ENCODE measurements at places on chromosomes 12 and 14.
A peak's percentile ranks its signal among the peaks of the same experiment; 100 is the strongest.

DNA sequence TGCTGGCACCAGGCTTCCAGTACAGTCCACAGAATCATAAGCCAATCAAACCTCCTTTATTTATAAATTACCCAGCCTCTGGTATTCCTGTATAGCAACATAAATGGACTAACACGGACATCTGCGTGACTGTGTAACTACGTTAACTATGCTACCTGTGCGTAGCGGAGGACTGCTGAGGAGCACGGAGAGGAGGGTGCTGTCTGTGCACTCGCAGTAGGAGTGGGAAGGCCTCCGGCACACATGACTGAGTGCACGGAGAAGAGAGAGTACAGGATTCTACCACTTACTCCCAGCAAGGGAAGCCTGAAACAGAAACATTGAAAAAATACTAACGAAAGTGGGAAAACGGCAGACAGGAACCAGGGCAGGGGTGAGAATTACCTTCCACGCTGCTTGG, 22.9 kb downstream of the RAD52 start:
- DNase-seq: no peak

DNA sequence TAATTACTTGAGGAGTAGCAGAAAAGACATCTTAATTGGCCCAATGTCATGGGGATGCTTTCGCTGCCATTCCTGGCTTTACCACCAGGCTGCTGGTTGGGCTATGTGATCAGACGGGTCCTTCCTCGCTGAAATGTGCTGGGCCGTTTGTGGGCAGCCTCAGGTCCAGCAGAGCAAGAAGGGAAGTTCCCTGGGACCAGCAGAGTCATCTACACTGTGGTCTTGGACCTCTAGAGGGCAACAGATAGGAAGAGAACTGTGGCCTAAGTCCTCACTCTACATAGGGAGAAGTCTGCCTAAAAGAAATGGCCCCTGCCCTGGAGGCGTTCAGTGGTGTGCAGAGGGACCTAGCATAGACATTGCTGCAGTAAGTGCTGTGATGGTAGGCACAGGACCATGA, 10.9 kb downstream of the EVL start:
- peak; percentile 23 for DNase-seq

DNA sequence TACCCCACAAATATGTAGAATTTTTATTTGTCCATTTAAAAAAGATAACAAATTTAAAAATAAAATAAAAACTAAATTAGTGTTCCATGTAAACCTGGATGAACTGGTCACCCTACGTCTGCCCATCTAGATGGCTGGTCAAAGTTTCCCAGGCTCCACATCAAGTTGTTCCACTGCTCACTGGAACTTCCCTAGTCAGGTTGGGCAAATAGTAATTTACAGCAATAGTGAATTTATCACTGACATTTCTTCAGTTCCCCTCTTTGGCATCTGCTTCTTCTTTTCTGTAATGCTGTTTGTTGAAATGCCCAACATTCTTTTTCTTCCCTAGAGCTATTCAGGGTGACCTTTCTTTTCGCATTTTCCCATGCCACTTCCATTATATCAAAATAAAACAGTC, 272.7 kb upstream of the BTG1 start:
- no peak for DNase-seq

GRCh38 chr14:28577187-28577586, 189.4 kb upstream of the FOXG1 start:
- DNase-seq: no peak

DNA sequence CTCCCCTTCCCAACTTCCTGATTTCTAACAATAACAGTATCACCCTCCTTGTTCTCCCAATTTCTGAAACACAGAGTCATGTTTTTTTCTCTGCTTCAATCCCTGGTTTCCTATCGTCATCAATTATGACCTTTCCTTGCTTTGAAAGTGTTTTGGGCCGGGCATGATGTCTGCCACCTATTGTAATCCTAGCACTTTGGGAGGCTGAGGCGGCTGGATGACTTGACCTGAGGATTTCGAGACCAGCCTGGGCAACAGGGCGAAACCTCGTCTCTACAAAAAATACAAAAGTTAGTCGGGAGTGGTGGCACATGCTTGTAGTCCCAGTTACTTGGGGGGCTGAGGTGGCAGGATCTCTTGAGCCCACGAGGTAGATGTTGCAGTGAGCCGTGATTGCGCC, 12.6 kb upstream of the GPR162 start:
- DNase-seq: no peak

GRCh38 chr12:115632308-115632707, 645.2 kb downstream of the MED13L start:
- no peak for DNase-seq

- DNase-seq: no peak
Observed at GRCh38 chr14:90555126-90556011, 158.5 kb downstream of the CALM1 start.

DNA sequence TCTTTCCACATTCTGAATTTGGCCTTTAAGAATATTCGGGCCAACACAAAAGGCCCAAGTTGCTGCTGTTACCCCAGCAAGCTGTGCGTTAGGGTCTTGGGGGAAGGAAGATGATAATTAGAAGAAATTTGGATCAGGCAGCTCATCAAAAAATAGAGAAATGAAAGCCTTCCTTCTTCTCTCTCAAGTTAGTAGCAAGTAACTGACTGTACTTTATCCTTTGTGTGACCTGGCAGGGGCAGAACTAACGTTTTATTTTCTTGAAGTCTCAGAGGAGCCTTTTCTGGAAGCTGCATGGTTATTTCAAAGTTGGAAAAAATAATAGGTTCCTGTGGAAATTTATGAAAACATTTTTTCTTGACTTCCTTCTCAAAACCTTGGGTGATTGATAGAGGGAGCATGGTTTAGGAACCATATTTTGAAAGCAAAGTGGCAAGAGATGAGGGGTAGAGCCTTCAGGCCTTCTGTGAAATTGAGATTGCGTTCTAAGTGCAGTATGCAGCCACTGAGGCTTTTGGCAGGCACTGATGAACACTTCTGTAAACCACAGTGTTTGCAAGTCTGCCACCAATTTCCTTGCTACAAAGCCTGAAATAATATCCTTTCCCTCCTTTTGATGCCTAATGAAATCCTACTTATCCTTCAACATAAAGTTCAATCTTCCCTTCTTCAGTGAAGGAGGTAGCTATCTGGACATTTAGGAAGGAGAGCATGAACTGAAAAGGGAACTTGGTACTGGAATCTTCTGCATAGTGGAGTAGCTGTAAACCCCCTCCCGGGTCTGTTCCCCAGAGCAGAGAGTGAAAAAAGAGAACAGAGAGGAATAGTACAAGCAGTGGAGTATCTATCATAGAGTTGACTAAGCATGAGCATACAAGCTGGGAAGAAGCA, 123.2 kb downstream of the FGD4 start:
- DNase-seq: no peak

DNA sequence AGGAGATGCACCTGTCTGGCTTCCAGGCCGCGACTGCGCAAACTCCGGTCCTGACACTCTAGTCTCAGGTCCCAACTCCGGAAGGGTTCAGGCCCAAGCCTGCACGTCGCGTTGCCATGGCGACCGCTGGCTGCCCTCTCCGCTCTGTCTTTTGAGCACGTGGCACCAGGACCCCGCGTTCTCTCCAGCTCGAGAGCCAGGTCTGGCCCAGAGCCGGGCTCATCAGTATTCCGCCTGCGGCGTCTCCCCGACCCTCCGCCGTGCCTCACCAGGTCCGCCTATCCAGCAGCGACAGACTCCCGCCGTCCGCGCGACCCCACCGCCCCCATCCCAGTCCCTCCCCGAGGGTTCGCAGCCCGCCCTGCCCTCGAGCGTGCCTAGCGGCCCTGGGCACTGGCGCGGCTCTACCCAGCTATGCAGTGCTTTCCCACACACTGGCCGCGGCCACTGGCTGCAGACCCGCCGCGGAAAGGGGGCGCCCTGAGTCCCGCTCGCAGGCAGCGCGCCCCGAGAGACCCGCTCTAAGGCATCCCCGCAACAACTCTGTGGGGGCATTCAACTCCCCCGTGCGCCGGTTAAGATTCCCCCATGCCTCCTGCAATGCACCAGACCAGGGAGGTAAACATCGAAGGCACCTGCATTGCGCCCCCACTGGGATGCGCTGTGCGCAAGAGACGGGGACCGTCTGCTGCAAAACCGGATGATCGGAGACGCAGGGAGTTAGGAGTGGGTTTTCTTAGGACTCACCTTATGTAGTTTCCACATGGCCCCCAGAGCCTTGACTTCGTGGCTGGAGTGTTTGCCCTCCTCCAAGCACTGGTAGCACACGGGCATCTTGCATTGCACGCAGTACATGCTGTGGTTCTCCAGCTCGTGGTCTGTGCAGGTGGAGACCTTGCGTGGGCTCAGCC, 1.3 kb downstream of the TRIM9 start:
- no peak for DNase-seq

Measured in hematopoietic multipotent progenitor cell treated with erythropoietin and hydrocortisone succinate and interleukin-3 and kit ligand, for 17 days (in vitro differentiated cells).